ENCODE measurements at places on chromosomes 1 and 21.

DNA sequence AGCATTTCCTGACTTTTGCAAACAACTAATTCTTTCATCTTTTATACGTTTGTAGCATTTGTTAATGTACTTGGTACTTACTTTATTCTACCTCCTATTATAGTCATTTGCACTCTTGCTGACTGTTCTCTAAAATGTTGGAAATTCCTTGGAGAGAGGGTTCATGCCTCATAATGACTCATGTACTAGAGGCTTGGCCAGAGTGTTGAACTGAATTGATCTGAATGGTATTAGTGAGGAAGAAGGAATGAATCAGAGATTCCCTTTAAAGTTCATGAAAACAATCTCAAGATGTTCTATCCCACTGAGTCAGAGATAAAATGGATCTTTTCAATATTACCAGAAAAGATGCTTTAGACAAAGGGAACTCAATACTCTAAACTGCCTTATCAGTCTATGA is 383.4 kb downstream of the SEC16B start:
- H3K36me3 ChIP-seq, result no peaks in the 10 kb centered on the region
- no peak for DNase-seq

DNA sequence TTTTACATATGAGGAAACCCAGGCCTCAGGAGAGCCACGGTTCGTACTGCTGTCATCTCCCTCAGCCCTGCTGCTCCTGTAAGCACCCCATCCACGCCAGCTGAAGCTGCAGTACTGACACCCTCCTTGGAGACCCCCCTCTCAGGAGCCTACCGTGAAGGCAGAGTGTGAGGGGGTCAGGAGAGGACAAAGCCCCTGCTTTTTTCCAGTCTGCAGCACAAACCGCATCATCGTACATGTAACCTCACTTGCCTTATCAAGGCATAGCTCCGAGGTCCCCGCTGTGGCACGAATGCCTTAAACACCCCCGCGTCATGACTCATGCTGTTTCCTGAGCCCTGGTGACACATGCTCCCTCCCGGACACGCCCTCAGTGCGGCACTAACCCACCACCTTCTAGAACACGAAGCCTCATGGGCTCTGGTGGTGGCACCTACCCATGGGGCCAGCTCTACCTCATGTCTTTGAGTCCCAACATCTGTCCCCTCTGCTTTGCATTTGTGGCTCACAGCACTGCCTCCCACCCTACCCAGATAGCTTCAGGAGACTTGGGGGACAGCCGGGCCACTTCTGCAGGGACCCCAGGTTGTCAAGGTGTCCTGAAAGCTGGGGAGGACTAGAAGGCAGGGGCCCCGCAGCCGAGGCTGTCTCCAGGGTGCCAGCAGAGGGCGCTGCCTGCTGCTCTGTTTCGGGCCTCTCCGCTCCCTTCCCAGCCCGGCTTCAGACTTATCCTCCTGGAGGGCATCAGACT is 4.9 kb downstream of the SH3BGRL3 start:
- DNase-seq, result peak; percentile 91
- H3K27me3 ChIP-seq, result no peaks in the 10 kb centered on the region
- H3K4me1 ChIP-seq, result peaks cover 22% of the 10 kb centered on the region
- H3K36me3 ChIP-seq, result no peaks in the 10 kb centered on the region
- H3K27ac ChIP-seq, result peak overlapping the region; percentile 63

DNA sequence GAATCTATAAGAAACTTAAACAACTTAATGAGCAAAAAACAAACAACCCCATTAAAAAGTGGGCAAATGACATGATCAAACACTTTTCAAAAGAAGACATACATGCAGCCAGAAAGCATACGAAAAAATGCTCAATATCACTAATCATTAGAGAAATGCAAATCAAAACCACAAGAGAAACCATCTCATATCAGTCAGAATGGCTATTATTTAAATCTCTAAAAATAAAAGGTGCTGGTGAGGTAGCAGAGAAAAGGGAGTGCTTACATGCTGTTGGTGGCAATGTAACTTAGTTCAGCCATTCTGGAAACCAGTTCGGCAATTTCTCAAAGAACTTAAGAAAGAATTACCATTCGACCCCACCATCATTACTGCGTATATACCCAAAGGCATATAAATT is 147.7 kb downstream of the FAF1 start:
- H3K36me3 ChIP-seq, result no peaks in the 10 kb centered on the region
- DNase-seq, result no peak
- H3K4me3 ChIP-seq, result no peak overlapping the region
- H3K4me1 ChIP-seq, result no peaks in the 10 kb centered on the region
- no peak overlapping the region for H3K27ac ChIP-seq

- no peak overlapping the region for H3K4me3 ChIP-seq
- no peak overlapping the region for H3K27ac ChIP-seq
- no peak for DNase-seq
- H3K27me3 ChIP-seq, result peaks cover 31% of the 10 kb centered on the region
- no peaks in the 10 kb centered on the region for H3K36me3 ChIP-seq
Measured at GRCh38 chr1:37671261-37671660, 21.1 kb upstream of the CDCA8 start.

DNA sequence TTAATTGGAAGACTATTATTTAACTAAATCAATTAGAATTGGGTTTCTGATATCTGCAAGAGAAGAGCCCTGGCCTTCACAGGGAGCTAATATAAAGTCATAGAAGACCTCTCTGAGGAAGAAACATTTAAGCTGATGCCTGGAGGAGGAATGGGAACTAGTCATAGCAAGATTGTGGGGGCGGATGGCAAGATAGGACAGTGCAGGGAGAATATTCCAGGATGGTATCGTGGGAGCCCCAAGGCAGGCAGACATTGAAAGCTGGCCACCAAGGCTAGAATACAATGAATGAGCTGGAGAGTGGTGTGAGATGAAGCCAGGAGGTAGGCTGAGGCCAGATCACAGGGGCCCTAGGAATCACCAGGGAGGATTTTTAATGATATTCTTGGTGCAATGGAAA is 20.8 kb upstream of the MYSM1 start:
- no peak overlapping the region for H3K27ac ChIP-seq
- no peaks in the 10 kb centered on the region for H3K27me3 ChIP-seq
- no peak for DNase-seq
- H3K4me1 ChIP-seq, result no peaks in the 10 kb centered on the region
- H3K4me3 ChIP-seq, result no peak overlapping the region

DNA sequence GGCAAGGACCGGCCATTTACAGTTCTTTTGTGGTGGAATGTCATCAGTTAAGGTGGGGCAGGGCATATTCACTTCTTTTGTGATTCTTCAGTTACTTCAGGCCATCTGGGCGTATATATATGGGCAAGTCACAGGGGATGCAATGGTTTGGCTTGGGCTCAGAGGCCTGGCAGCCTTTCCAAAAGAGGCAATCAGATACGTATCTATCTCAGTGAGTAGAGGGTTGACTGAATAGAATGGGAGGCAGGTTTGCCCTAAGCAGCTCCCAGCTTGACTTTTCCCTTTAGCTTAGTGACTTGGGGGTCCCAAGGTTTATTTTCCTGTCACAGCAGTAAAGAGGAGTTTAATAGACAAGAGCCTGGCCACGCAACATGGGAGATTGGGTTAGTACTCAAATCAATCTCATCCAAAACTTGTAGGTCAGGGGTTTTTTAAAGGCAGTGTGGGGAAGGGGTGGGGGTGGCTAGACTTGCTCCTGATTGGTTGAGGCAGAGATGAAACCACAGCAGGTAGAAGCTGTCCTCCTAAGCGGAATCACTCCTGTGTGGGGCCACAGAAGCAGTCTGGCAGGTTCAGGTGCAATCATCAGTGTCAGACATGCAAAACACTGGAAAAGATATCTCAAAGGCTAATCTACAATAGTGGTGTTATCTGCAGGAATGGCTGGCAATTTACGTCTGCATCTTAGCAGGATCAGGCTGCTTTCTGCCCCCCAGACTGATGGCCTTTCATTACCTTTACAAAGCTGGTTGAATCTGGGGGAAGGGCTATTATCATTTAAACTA is 112.9 kb downstream of the TLR5 start:
- H3K27me3 ChIP-seq, result no peaks in the 10 kb centered on the region
- peaks cover 4% of the 10 kb centered on the region for H3K4me1 ChIP-seq
- H3K4me3 ChIP-seq, result no peak overlapping the region
- no peaks in the 10 kb centered on the region for H3K36me3 ChIP-seq

DNA sequence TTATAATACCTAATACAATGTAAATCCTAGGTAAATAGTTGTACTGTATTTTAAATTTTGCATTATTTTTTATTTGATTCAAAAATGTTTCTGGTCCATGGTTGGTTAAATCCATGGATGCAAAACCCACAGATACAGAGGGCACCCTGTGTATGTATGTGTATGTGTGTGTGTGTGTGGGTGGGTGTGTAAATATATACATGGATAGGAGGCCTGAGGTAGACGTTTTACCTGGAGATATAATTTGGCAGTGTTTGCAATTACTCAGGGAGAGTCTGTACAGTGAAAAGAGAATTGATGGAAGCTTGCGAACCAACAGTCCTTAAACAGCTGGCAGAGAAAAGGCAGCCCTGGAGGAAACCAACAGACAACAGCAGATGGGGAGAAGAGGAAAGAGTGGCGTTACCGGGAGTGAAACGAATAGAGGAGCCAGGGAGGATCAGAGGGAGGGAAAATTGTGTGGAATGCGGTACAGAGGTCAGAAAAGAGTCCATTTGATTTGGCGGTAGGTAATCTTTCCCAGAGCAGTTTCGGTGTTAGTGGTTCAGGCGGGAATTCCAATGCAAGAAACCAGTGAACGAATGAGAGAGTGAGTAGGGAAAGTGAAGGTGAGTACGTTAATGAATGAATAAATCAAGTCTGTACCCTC is 47.9 kb upstream of the NBL1 start:
- H3K4me1 ChIP-seq, result peaks cover 11% of the 10 kb centered on the region
- H3K36me3 ChIP-seq, result no peaks in the 10 kb centered on the region
- H3K4me3 ChIP-seq, result peak overlapping the region; percentile 17

DNA sequence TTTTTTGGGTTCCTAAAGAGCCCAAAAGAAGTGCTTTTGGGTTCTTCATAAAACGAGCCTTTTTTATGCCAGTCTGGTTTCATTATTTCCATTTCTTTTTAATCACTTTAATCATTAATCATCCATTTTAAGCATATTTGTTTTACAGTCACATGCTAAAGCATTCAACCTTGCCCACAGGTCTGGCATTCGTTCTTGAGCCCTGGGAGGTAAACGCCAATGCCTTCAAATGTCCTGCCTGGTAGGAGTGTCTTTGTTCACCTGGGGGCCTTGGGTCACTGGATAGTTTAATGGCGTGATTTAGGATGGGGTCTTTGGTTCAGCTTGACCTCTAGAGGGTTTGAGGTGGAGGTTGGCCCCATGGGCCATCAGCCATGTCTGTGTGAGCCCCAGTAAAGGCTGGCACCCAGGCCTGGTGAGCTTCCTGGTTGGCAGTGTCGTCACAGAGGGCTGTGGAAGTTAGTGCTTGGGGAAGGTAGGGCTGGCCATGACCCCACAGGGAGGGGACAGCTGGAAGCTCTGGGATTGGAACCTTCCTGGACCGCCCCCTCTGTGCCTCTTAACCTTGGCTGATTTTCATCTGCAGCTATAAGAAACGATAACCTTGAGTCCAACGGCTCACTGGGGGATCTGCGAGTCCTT is 20.2 kb downstream of the C1orf174 start:
- H3K4me1 ChIP-seq, result no peaks in the 10 kb centered on the region
- H3K4me3 ChIP-seq, result no peak overlapping the region
- H3K27ac ChIP-seq, result no peak overlapping the region
- no peaks in the 10 kb centered on the region for H3K36me3 ChIP-seq
- H3K27me3 ChIP-seq, result no peaks in the 10 kb centered on the region
- DNase-seq, result no peak

DNA sequence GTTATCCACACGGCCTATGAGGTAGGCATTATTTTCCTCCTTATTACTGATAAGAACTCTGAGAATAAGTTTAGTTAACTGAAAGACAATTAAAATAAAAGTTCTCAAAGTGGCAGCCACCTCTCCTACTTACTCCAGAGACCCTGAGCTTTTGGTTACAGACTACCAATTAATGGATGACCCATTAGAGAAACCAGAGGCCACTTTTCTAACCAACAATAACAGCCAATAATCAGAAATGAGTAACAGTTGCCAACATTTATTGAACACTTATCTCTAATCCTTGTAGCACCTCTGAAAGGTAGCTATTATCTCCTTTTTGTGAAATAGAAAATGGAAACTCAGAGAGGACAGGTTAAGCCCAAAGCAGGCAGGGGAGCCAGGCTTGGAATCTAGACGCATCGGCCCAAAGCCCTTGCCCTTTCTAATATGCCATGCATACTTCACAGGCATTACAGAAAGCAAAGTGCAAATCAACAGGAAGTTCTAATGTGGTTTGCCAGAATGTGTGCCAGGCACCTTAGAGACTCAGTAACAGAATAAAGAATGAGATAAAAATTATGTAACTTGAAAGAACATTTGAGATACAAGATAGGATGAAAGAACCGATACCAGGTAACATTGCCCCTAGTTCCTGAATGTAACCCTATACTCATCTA is 50.0 kb downstream of the BEND5 start:
- DNase-seq, result no peak
- no peaks in the 10 kb centered on the region for H3K4me1 ChIP-seq
- no peaks in the 10 kb centered on the region for H3K27me3 ChIP-seq
- H3K4me3 ChIP-seq, result no peak overlapping the region

- H3K27ac ChIP-seq, result no peak overlapping the region
- peak; percentile 18 for DNase-seq
- no peaks in the 10 kb centered on the region for H3K36me3 ChIP-seq
- no peaks in the 10 kb centered on the region for H3K27me3 ChIP-seq
Measured at GRCh38 chr1:150473659-150474058, 13.6 kb upstream of the TARS2 start.

All from hepatocyte (in vitro differentiated cells).